ENCODE measurements at places on chromosomes 12 and 14.

DNA sequence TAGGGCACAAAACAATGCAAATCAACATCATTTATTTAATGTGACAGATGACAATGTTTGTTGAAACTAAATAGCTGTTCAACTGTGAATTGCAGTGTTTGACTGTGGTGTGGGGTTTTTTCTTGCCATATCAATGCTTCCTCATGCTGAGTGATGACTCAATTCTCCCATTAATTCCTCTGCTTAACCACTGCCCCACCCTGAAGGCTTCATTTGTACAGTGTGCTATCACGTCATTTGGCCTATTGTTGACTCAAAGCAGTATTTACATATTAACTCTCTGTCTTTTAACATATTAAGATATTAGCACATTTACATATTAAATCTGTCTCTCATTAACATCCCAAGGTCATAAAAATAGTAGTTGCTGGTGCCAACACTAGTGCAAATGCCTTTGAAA, 164.8 kb upstream of the NRXN3 start:
- no peak for DNase-seq

DNA sequence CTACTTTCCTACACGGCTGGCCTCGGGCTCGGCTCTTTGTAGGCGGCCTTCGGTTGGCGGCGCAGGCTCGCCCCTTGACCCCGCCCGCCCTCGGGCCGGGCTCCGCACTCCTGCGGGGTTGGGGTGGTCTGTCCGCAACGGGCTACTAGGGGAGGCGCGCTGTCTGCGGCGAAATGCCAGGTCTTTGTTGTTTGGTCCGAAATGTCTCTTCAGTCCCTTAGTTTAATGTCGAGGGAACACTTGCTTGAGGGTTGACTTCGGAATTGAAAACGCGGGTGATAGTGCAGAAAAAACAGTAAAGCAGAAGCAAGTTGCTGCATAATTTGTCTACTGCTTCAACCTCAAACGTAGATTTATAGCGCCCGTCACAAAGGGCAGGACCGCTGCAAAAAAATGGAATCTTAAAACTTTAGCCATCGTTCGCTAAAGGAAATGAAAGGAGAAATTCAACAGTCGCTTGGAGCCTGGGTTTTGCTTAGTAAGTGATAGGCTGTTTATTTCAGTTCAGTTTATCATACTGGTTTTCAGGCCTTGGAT, 390 bp downstream of the JKAMP start:
- no peak for DNase-seq

- DNase-seq, result no peak
These were observed 838.3 kb upstream of the ATXN7L3B start for GRCh38 chr12:73699318-73699717.

DNA sequence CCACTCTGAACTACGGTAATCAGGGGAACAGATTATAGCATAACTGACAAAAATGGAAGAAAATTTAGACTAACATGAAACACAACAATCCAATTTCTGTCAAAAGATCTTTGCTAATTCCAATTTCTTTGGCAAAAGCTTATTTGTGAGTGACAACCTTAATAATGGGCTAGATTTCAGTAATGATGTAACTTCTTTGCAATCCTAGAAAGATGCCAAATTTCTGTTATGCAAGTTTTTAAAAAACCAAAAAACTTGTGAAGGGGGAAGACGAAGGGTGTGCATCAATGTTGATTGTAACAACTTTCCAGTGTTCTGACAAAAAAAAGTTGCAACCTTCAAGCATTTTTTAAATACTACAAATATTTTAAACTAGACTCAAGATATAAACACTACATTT, 59.9 kb downstream of the DICER1 start:
- no peak for DNase-seq

- no peak for DNase-seq
These were observed 32.7 kb upstream of the VPS37B start for GRCh38 chr12:122928404-122929147.

GRCh38 chr14:61342486-61342885, 21.1 kb downstream of the PRKCH start:
- DNase-seq, result peak; percentile 72

All from stimulated activated CD4-positive, alpha-beta T cell treated with anti-CD3 and anti-CD28 coated beads, TNF-alpha, amount 100 ng/mL, for 1 hour (primary cell).